ENCODE measurements at places on chromosomes 12 and 14.

- peak; percentile 68 for DNase-seq
Observed at GRCh38 chr14:22838631-22839041, 2.3 kb downstream of the MMP14 start.

GRCh38 chr12:52877242-52877641 is 27.6 kb downstream of the KRT8 start:
- no peak for DNase-seq

- DNase-seq: no peak
Observed at GRCh38 chr12:69442894-69443293, 27.3 kb upstream of the FRS2 start.

DNA sequence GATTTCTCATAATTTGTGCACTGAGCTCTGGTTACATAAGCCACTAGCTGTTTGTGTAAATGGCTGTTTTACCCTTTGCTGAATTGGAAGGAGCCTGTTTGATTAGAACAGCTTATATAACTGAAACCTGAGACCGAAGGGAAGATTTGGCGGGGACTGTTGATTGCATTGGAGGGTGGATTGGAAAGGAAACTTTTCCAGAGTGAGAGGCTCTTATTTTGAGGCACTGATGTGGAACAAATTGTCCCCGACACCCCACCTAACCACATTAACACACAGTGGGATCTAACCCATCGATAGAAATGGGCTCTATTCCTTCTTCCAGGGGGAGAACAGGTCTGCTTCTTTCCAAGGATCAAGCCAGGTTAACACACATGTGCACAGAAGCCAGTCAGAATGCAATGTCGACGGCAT is 51.7 kb downstream of the TMEM30B start:
- DNase-seq: no peak

GRCh38 chr14:32004300-32004699 is 72.8 kb upstream of the ARHGAP5 start:
- DNase-seq: no peak

GRCh38 chr12:42475106-42475505 is 114.4 kb downstream of the PRICKLE1 start:
- no peak for DNase-seq

DNA sequence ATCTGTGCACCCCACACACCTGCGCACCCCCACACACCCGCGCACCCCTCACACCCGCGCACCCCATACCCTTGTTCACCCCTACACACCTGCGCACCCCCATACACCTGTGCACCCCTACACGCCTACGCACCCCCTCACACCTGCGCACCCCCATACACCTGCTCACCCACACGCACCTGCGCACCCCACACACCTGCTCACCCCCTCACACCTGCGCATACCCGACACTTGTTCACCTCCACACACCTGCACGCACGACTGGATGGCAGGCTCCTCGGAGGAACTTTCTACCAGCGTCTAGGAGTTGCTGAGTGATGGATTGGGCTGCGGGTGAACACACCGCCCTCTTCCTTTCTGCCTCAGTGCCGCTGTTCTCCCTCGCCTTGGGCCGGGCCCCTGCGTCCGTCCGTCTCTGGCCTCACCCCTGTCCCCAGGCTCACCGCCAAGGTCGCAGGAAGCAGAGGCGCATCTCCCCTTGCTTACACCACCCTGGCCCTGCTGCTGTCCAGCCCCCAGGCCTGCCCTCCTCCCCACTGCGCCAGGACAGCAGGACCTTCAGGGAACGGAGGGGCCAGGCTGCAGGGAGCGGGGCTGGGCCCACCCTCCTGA is 20.7 kb upstream of the TMEM106C start:
- no peak for DNase-seq

DNA sequence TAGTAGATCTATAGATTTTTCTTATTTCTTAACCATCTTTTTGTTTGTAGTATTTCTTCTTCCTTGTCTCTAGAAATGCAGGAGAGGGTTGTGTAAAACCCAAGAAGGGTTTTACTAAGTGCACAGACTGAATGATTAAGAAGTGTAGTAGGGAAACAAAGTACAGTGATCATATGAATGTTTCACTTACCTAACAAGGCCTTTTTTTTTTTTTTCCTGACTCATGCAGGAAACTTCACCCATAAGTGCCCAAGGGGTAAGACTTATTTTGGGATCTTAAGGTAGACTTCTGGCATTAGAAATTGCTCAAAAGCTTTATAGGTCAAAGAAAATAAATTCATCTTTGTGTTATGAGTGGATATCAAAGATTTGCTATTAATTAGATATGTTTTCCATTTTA is 10.2 kb downstream of the SCN8A start:
- no peak for DNase-seq

- no peak for DNase-seq
Observed at GRCh38 chr14:77353469-77354141, 23.3 kb downstream of the TMED8 start.

Measured in GDM1 (cell line).